NCI-H510A (cell line): ENCODE measurements at places on chromosomes 3 and 15.
A peak's percentile ranks its signal among the peaks of the same experiment; 100 is the strongest.

GRCh38 chr3:138232705-138233364, 45.7 kb downstream of the ARMC8 start:
- DNase-seq, result no peak

GRCh38 chr15:26729581-26729980, 43.3 kb downstream of the GABRB3 start:
- DNase-seq, result no peak

- no peak for DNase-seq
These were observed 227.6 kb downstream of the ZPLD1 start for GRCh38 chr3:102662498-102662772.

DNA sequence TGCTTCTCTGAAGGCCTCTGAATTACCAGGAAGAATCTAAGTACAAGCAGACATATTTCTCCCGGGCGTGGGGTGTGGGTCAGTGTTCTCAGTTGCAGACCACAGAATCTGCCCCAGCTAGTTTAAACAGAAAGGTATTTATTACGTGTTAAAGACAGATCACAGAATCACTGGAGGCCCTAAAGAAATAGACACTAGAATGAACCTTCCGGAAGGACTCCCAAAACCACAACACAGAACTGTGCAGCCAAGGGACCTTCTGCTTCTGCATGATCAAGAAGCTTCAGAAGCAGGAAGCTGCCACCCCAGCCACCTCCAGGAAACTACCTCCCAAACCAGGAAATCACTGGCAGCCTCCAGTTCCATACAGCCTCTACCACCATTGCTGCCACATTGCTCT, 32.7 kb upstream of the ZFAND6 start:
- no peak for DNase-seq

DNA sequence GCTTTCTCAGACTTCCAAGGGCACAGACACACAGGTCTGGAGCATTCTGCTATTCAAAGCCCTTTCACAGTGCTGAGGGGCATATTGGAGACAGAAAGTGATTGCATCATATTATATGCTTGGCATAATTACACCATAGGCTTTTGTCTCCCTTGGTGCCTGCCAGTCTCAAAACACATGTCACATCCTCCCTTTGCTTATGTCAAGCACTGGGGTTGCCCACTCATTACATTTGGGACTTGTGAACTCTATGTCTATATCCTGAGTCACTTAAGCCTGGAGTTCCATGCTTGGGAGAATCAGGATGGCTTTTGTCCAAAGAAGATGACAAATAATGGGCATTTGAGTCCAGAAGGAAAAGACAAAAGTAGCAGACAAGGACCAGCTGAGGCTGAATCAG, 12.3 kb upstream of the PDZRN3 start:
- no peak for DNase-seq

- DNase-seq, result no peak
These were observed 19.3 kb downstream of the IFT80 start for GRCh38 chr3:160379628-160380214.

- DNase-seq, result no peak
These were observed 63.2 kb upstream of the ATP11B start for GRCh38 chr3:182729903-182730674.

DNA sequence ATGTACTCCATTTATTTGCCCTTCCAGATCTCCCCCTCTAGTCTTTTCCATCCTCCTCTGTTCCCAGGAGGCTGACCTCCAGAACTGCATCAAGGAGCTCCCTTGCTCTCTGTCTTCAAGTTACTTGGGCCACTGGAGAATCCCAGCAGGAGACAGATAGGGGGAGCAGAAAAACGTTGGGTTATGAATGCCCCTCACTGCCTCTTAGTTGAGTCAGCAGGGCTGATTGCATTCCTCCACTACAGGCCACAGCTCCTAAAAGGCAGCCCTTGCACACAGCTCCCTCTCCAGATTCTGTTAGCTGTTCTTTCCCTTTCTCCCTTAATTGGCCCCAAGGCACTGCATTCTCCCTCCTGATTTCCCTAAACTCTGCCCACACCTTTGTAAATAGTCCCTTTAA, 12.4 kb upstream of the CEP152 start:
- no peak for DNase-seq

GRCh38 chr3:98890181-98890835, 11.2 kb downstream of the DCBLD2 start:
- no peak for DNase-seq

GRCh38 chr3:130543322-130543721, 26.3 kb downstream of the COL6A6 start:
- DNase-seq, result no peak

- peak; percentile 47 for DNase-seq
These were observed 1.2 kb downstream of the GNAI2 start for GRCh38 chr3:50237133-50237651.

GRCh38 chr3:33089515-33089914, 7.4 kb downstream of the GLB1 start:
- DNase-seq, result no peak

- DNase-seq, result no peak
These were observed 8.0 kb upstream of the COL6A6 start for GRCh38 chr3:130509008-130509407.

DNA sequence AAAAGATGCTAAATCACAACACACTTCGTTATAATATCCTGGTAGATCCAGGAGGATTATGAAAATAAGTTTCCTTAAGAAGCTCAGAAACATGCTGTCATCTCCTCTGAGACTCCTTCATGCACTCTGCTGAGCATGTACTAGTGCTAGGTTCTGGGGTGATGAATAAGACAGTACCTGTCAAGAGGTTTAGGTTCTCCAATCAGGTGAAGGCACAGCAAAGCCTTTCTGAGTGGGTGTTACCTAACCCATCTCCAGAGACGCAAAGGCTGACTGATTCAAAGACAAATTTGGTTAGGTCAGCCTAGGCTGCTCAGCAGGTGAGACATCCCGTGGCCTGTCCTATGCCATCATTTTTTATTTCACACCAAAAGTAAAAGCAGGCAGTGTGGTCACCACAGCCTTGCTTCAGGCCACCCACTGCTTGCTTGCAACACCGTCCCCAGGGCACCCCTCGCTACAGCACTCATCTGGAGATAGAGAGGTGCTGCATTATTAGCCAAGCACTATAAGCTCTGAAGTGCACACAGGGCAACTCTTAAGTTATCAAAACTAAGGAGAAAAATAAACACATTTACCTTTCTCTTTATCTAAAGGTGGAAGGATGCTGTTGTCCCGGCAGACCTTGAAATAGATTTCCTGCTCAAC, 117.2 kb downstream of the TJP1 start:
- no peak for DNase-seq

GRCh38 chr3:112061152-112061551, 25.0 kb upstream of the C3orf52 start:
- DNase-seq, result no peak

DNA sequence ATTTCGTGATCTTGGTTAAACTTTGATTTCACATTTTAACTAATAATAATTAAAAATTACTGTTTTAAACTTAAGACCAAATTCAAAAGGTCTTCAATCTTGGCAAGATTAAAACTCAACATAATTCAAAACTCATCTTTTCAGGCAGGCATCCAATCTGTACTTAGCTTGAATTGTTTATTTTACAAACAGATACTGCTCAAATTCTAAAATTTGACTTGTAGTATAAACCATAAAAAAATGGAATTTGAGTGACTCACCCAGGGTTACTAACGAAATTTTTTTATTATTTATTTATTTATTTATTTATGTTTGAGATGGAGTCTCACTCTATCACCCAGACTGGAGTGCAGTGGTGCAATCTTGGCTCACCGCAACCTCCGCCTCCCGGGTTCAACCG, 64.4 kb downstream of the GAP43 start:
- no peak for DNase-seq

GRCh38 chr3:113948015-113948917, 453 bp downstream of the ZDHHC23 start:
- peak; percentile 31 for DNase-seq

- DNase-seq, result no peak
These were observed 89.5 kb downstream of the SUCNR1 start for GRCh38 chr3:151962912-151963311.

- DNase-seq, result peak; percentile 9
These were observed 894 bp upstream of the TM4SF4 start for GRCh38 chr3:149473357-149474249.

DNA sequence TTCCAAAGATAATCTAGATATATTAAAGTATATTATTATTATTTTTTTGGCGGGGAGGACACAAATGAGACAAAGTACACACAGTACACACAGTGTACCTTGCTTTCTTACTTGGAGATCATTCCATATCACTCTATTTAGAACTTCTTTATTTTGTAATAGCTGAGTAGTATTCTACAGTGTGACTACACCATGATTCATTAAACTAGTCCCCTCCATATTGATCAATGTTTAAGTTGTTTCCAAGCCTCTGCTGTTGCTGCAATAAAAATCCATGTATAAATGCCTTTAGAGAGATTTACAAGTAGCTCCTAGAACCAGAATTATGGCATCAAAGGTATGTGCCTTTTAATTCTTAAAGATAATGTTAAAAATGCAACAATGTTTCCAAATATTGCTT, 38.8 kb downstream of the PYGO1 start:
- no peak for DNase-seq

DNA sequence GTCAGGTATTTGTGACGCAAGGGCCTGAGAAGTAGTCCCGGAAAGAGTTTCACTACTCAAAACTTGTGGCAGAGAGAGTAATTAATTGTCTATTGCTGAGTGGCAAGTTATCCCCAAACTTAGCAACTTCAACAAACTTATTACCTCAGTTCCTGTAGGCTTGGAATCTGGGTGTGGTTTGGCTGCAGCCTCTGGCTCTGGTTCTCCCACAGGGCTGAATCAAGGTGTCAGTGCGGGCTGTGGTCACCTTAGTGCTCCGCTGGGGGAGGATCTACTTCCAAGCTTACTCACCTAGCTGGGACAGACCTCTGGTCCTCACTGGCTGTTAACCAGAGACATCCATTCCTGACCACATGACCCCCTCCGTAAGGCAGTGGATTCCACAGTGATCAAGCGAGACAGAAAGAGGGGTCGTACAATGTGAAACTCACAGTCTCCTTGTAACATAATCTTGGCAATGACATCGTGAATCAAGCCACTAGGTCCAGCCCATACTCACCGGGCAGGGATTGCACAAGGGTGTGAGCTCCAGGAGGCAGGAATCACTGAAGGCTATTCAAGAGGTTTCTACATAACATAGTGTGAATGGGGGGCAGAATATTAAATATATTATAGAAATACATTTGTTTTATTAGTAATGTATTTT, 138.3 kb downstream of the RYR3 start:
- no peak for DNase-seq

DNA sequence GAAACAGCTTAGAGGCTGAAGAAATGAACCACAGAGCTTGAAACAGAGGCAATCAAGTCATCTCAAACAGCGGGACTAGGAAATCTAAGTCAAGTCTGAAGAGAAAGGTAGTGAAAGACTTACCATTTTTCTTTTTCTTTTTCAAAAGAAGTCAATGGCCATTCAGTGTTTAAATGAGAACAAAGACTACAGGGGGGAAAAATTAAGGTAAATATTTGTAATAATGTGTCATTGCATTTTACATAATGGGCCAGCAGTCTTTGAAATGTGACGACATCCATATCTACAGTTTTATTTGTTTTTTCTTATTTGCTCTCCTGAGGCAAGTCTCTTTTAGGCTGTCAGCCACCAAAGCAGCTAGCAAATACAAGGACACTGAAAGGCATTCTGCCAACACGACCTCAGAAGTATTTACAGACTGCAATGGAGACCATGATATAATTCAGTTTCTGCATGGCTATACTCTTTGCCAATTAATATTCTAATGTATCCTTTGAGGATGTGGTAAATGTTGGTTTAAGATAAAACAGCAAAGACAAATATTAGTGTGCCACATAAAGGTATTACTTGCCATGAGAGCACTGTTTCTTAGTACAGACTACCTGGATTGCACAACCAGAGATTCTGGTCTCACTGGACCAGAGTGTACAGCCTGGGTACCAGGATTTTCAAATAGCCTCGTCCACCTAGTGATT, 307.0 kb upstream of the THBS1 start:
- DNase-seq, result peak; percentile 13

DNA sequence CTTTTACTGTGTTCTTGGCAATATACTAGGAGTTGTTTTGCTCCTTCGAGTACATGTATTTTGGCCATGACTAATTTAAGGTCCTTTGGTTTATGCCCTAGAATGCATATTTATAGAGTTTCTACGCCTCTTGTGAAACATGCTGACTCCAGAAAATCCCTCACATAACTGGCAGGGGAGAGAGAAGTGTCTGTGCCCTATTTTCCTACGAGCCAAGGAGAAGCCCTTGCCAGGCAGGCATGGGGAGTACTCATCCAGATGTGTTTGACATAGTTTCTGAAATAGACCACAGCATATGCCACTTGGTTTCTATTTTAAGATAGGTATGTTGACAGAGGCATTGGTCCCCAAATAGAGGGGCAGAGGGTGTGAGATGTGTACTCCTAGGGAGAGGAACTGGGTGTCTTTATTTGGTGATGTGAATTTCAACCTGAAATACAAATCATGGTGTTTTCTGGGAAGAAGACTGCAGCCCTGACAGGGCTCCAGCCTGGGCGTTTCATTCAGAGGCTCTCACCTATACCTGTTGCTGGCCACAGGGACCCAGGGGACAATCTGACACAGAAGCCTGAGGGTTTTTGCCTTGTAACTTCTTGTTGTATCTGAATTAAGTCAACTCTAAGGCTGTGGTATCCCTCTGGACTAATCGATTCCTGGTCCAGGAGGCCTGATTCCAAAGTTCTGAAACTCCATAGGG, 267.8 kb upstream of the C2CD4B start:
- no peak for DNase-seq

DNA sequence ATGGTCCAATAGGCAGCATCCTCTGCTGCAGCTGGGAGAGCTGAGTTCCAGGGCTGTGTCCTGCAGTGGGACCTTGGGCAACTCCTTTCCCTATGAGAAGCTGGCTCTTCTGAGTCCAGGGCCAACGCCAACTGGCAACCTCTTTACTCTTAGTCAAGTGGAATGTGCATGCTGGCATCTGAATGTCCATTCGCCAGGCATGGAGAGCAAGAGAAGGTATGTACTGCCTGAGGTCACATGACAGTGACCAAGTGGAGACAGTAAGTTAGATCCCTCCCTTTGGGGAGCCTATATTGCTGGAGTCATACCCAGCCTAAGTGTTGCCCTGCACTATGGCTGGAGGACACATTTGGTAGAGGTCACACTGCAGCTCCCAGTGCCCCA, 12.1 kb downstream of the HEMK1 start:
- no peak for DNase-seq

DNA sequence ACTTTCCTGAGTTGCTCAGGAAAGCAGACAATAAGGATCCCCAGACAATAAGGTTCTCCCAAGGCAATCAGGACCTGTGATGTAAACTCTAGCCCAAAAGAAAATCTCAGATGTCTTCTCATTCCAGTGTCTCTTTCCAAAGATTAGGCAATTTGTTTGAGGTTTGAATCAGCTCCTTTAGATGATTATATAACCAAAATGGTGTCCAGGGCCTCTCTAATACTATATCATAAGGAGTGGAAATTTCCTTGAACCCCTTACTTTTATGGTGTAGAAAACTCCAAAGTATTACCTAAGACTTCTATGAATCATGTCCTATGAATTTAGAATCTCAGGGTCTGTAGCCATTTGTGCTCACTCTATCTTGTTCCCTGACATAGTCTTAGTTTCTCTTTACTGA, 65.9 kb downstream of the GPR176 start:
- no peak for DNase-seq

GRCh38 chr3:128151758-128152274, 1.5 kb upstream of the EEFSEC start:
- no peak for DNase-seq

GRCh38 chr3:119781330-119782198, at the start of gene NR1I2:
Gene NR1I2, plus strand, starts transcription at chr3:119782101.
- DNase-seq, result no peak
